ENCODE measurements at places on chromosomes 4 and X. TPM values are rescaled to one million over a fixed set of nuclear protein-coding genes. Genes with fewer than 3 reads are reported as not detected.

- DNase-seq = no peak
Observed at GRCh38 chr4:38672074-38672396, 8.0 kb downstream of the KLF3 start.

DNA sequence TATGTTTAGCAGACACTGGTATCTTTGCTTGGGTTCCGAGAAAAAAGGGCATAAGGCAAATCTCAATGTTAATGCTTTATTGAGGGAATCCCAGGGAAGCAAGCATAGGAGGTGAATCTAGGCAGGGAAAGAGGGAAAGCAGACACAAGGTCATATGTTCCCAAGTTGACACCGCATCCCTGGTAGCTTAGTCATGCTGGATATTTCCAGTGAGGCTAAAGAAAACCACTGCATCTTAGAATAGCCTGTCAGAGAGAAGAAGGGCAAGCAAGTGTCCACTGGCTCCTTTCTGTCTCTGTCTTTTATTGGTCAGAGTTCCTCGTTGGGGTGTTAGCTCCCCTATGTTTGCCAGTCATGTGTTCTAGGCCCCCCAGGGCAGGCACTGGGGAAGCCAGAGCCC is 104.7 kb downstream of the NKX6-1 start:
- DNase-seq = no peak

The ZNF157 gene
- polyA plus RNA-seq = 0.90 TPM

The SCOC gene
- 88.5 TPM for polyA plus RNA-seq

Measured in left lung (tissue), 14 donors.